ENCODE measurements at places on chromosomes 1 and 21.

GRCh38 chr1:67213164-67213563 is 46.9 kb downstream of the IL23R start:
- DNase-seq, result no peak

DNA sequence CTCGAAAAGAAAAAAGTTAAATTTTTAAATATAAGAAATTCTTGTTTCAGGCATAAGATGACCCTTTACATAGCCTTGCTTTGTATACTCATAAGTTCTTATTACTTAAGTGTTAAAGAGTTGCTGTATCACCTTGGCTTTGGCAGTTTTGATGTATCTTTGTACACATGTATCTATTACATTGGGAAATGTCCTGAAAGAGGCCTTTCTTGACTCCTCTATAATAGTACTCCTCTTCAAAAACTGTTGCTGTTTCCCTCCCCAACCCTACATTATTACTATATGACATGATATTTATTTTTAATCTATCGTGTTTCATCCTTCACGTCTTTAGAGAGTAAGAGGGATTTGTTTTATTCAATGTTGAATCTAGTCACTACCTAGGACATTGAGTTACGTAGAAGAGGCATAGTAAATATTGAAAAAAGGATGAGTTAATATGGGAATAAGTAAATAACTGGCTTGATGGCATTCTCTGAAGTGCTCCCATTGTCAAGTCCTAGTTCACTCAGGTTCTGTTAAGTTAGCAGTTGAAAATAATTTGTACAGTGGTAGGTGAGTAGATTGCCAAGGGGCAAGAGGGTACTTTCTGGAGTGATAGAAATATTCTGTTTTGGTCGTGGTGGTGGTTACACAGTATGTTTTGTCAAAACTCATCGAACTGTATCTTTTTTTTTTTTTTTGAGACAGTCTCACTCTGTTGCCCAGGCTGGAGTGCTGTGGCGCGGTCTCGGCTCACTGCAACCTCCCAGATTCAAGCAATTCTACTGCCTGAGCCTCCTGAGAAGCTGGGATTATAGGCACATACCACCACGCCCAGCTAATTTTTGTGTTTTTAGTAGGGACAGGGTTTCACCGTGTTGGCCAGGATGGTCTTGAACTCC is 8.2 kb downstream of the THRAP3 start:
- no peak for DNase-seq

DNA sequence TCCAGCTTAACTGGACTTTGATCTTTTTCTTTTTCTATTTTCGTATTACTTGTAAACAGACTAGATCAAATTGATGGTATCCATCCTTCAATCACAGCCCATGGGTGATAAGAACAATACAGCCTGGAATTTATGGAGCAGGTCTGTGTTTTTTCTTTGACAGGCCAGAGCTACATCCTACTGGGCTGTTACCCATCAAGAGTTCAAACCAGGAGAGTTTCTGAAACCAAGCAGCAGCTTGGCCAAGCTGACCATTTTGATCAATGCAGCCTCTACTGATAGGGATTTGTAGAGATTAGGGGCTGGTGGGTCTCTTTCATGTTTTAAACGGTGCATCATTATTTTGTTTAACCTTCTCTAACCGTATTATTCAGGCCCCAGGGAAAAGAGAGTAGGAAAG is 24.3 kb upstream of the CCDC190 start:
- DNase-seq, result no peak

GRCh38 chr1:1309251-1310108 is 1.1 kb downstream of the PUSL1 start:
- no peak for DNase-seq

DNA sequence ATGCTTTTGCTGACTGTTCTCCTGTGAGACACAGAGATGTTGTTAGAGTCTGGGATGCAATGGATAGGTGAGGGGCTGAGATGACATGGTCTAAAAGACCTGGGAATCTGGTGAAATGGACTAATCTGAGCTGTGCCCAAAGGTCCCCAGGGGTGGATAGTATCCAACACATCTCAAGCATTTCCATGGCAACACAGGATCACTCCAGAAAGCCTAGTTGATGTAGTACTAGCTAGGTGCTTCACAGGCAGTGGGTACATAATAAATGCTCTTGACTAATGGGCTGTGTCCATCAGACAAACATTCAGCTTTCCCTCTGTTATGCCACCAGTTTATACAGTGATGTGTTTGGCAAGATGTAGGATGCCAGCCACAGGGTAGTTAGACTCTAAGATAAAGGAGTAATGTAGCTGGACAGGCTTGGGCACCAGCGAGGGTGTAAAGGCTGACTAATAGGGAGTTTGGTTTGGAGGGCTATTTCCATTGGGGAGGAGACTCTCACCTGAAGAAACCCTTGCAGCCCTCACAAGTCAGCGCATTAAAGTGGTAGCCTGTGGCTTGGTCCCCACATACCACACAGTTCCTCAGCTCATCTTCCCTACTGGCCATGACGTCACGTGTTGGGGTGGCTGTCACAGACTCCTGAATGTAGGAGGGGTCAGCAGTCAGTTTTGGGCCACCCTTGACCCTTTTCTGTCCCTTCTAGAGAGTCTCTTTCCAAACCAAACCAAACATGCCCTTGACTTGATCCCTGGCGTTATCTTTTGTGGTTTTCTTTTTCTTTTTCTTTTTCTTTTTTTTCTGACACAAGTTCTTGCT is 1.8 kb downstream of the NR1I3 start:
- no peak for DNase-seq

GRCh38 chr1:1399872-1400575 is 889 bp upstream of the CCNL2 start:
- DNase-seq, result no peak

DNA sequence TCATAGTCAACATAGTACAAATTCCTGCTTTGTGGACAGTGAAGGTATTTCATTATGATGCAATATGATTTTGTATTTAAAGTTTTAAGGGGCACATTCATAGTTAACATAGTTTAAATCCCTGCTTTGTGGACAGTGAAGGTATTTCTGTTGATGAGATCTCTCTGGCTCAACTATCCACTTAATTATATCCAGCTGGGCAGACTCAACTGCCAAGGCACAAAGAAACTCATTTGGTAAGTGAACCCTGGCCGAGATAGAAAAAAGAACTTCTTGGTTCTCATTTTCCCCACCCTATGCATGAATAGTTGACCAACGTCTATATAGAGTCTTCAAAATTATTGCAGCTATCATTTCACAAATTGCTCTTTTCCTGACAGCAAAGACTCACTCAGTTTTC is 1194.6 kb downstream of the NCAM2 start:
- no peak for DNase-seq

DNA sequence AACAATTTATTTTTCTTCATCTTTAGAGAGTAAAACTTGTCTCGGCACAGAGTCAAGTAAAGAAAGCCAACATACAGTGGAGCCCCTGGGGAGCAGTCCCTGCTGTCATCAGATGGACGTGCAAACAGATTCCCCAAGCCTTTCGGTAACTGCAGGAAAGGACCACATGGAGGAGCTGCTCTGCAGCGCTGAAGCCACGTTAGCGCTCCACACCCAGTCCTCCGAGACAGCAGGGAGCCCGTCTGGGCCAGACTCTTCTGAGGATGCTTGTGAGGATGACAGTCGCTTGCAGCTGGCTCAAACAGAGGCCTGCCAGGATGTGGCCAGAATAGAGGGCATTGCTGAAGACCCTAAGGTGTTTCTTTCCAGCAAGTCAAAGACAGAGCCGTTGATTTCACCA is 77.1 kb upstream of the SCCPDH start:
- DNase-seq, result no peak

DNA sequence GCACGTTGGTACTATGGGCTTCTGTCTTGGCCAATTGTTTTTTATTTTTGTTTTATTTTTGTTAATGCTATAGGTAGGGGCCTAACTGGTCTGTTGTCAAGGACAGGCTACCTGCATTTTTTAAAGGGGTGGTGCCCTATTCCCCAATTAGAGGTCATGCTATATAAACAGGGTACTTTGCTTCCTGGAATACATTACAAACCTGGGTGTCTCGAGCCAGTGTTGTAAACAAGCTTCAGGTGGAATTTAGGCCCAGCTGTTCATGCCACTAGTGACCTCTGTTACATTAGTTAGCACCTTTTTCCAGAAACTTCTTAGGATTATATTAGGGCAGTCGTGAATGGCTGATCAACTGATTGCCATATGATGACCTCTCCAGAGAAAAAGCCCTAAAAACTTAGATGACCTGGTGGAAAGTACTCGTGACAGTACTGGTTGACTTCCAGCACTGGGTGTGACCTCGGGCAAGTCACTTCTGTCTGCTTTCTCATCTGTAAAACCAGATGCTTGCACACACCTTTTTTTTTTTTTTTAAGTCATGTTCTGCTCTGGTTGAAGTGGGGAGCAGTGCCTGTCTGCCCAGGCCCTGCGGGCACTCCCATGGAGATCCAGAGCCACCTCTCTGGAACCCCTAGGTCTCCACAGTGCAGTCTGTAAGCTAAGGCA is 46.5 kb downstream of the ELK4 start:
- DNase-seq, result no peak

GRCh38 chr1:230753586-230754251 is 6.5 kb downstream of the CAPN9 start:
- DNase-seq, result no peak

DNA sequence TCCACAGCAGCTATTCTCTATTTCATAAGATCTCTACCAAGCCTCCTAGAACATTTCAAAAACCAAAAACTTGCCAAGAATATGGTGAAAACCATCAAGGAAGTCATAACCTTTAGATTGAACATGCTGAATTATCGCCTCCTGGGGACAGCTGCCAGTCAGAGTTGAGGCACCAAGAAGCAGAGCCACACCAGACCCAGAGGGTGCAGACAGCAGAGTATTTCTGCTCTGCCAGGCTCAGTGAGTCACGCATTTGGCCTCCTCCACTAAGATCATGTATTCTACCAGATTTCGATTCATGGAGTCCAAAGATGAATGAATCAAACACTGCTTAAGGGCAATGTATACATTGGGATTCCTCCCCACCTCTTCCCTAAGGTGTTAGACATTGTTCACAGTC is 2.1 kb downstream of the F3 start:
- DNase-seq, result no peak
